ENCODE measurements at places on chromosomes 5 and 9.

DNA sequence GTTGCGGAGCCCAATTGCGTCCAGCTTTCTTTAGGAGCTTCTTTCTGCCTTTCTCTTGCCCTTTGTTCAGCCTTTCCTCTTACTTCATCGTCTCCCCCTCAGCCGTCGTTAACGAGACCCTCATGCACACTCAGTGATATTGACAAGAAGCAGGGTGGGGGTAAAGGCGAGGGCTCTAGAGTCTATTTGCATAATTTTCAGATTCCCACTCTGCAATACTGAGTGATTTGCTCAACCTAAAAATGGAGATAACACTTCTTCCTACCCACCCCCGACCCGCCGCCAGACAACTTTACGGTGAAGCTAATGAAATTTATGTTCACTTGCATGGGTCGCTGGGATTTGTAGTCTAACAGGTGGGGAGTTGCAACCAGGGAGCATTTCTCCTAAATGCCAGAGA, 1.3 kb upstream of the TBC1D2 start:
- DNase-seq = no peak

DNA sequence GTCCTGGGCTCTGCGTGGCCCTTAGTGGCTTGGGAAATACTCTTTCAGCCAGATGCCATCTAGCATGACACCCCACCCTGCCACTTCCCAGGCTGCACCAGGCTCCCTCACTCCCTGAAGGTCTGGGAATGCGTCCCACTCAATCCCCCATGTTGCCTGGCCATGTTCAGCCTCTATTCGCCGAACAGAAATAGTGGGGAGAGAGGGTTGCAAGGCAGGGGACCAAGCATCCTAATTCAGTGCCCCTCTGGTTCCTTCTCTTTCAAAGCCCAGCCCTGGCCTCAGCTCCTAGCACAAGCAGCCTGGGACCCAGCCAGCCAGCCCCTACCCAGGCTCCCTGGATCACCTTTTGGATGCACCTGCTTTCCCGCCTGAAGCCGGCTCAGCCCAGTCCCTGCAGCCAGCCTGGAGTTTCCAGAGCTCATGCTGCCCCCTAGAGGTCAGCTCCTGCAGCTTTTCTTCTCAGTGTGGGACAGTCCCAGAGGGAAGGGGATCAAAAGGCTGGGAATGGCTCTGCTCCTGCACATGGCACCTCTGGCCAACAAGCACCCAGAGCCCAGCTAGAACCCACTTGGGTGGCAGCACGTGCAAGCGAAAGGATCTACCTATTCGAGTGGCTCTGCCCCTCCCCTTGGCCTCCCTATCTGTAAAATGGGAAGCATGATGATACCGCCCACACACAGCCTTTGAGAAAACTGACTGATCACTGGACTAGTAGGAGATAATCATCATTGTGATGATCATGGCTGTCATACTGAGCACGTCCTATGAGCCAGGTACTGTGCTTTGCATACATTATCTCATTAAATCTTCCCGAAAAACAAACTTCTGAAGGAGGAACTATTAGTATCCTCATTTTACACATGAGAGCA, 48.7 kb upstream of the C5orf58 start:
- no peak for DNase-seq

DNA sequence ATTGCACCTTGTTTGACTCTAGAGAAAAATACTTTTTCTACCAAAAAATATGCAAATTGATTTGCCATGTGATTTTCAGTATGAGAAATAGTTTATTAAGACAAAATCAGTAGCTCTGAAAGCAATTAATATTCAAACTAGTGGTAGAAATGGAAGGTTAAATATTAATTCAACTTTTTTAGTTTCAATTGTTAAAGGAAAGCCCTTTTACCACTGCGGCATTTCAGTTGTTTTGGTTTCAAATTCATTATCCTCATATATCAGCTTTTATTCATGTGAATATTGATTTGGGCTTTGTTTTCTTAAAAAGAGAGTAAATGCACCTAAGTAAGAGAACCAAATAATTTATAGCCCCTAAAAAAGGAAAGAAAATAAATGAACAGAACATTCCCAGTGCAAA, 660.6 kb upstream of the CHD1 start:
- DNase-seq = no peak

DNA sequence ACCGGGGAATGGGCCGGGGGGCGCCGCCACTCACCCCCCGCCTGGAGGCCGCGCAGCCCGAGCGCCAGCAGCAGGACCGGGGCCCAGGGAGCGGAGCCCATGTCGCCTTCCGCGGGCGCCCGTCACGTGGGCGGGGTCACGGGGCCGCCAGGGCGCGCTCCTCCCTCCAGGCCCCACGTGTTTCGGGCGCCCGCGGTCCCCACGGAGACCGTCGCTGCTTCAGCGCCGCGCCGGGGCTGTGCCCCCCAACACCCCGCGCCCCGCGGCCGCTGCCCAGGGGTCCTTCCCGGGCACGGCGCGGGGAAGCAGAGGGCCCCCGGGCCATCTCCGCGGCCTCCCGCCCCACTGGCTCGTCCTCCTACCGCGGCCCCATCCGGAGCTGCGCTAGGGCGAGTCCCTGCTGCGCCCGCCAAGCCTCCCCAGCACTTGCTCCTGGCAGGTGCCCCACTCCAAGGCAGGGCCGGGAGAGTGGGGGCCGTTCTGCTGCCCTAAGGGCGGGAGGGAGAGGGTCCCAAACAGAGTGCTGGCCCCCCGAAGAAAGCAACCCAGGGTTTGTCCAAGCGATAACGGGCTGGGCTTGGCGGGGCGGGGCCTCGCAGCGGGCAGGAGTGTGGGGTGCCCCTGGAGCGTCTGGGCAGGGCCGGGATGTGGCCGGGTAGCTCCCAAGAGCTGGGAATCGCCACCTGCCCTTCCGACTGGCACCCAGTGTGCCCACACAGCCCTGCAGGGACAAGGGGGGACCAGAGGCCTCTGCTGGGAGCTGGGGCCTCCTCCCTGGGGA, at the start of gene DPP7:
DPP7 (minus strand) TSS at position 121 of the 781 bp plus-strand sequence; CDS start at position 101, 20 bp downstream.
- DNase-seq = no peak

DNA sequence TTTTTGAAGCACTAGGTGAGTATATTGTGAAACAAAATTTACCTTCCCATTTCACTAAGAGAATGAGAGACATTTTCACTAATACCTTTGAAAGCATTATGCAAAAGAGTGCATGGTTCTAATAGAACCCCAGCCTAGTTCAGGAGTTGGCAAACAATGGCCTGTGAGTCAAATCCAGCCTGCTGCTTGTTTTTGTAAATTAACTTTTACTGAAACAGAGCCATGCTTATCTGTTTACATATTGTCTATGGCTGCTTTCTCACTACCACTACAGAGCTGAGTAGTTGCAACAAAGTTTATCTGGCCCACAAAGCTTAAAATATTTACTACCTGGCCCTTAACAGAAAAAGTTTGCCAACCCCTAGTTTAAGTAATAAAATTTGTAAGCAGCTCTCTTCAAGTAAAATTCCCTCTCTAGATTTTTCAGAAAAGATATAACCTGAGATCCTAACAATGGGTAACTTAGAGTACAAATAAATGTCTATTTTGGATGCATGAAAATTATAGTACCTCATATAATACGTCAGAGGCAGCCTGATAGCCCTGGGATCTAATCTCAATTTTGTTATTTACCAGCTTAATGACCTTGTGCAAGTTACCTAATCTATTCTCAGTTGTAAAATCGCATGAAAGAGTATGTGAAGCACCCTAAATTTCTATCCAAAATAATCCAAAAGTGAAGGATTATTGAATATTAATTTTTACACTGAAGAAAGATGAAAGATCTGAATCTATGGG, 50.7 kb upstream of the ARL15 start:
- DNase-seq = no peak

GRCh38 chr9:133692364-133692985, 45.7 kb downstream of the SARDH start:
- DNase-seq = no peak

DNA sequence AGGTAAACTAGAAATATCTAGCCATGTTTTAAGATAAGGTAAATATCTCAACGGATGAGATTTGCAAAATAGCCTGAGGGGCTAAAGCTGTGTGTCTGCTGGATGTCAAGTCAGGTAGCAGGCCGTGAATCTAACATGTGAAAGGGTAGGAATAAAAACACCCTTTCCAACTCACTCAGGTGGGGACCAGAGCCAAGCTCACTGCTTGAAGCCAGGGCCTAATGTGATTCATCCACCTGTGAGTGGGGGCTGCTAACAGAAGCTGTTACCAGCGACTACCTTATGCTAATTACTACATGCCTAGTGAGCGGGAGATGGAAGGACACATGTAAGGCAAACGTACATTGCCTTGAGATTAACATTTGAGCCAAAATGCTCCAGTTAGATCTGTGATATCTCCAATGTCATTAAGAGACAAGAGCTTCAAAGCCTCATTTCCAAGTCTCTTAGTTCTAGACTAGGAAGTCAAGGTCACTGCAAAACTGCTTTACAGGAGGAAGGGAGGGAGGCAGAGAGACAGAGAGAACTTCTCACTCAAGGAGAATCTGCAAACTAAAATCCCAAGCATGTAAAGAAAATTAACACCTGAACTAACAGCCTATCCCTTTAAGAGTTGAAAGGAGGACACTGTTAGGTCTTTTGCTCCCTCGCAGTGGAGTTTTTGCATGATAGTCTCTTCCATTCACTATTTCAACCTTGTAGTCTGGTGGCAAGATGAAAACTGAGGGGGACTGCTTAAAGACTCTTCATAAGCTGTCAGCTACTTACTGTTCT, 141.6 kb upstream of the RPS23 start:
- no peak for DNase-seq

GRCh38 chr5:133387621-133388020, 224.7 kb downstream of the FSTL4 start:
- DNase-seq = no peak

DNA sequence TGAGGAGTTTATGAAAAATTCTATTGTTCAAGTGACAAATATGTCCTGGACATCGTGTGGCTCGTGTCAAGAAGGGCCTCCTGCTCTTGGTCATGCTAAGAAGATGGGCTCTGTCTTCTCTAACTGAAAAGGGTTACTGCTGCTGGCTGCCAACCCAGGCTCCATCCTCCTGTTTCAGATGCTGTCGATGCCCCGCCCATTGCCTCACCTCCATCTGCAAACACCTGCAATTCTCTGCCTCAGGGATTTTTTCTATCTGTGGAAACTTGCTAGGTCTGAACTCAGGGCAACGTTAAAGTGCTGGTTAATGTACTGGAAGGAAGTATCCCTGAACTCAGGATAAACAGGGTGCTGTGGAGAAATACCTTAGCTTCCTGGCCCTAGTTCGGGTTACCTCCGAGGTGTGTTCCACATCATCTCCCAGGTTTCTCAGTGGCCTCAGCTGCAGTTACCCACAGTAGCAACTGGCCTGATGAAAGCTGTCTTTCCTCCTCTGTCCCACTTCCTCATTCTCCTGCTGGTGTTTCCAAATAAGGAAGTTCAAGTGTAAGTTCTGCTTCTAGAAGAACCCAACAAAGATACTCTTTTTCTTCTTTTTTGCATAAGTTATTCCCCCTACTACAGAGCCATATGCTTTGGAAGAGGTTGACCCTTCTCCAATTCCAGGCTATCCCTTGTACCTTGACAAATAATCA, 151.7 kb upstream of the SMIM23 start:
- no peak for DNase-seq

- no peak for DNase-seq
Measured at GRCh38 chr9:132648685-132649084, 21.1 kb downstream of the DDX31 start.

DNA sequence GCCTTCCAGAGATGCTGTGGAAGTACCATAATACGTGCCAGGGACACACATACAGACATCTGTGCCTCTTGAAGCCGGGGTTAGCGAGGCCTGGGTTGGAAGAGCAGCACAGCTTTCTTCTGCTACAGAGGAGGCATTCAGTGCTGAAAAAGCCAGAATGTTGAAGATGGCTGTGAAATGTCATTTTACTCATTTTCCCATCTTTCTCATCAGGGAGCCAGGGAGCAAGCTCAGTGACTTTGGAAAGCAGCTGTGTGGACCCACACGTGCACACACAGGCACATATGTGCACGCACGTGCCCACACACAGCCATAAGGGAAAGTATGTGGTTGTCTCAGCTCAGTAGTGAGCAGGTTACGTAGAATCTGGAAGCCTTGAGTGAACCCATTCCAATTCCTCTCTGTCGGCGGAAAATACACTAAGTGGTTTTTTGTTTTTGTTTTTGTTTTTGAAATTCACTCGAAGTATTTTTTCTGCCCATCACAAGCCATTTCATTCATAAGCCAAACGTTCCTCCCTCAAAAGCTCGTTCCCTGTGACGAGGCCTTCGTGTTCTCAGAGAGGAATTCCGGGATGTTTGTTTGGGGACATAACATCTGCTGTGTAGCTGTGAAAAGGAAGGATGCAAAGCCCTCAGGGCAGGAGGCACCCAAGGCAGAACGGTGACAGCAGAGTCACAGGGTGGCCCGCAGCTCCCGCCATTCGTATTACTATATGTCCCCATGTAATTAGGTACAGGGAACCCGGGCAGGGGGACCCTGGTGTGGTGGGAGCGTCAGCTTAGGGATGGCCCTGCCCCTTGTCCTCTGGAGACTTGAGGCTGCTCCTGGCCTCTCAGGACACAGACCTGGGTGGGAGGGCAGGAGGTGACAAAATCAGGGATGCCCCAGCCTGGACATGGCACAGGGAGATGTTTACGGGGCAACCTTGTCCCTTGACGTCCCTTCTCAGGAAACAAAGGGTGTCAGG, 29.0 kb upstream of the ANKRD33B start:
- DNase-seq = no peak

All from esophagus squamous epithelium (tissue), 5 donors.